Right renal cortex interstitium (tissue), 3 donors: ENCODE measurements at places on chromosomes 1 and 21.

DNA sequence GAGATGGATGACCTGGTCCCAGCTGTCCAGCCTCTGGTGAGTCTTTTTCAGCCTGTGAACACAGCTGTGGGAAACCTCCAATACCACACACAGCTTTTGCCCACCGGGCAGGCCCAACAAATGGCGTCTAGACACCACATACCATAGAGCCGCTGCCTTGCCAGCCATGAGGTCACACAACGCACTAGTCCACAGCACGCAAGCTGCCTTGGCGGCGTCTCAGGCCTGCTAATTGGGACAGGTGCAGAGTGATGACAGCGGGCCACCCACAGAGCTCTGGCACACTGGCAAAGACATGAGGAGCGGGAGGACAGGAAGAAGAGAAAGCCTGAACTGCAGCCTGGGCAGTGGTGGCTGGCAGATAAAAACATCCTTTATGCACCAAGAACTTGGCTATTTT lies 125.5 kb downstream of the ADAMTS1 start:
- no peak for DNase-seq

DNA sequence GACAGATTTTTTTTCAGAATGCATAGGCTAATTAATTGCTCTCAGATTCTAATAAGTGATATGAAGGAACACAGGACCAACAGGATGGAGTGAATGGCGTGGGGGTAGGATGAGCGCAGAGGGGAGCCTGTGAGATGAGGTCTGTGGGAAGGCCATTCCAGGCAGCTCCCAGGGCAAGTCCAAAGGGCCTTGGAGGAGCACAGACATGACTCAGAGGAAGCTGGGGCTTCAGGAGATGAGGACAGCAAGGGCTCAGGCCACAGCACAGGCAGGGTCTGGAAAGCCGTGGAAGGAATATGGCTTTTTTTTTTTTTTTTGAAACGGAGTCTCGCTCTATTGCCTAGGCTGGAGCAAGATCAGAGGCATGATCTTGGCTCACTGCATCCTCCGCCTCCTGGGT lies 35.1 kb downstream of the FMN2 start:
- no peak for DNase-seq

- DNase-seq: no peak
Observed at GRCh38 chr1:181676269-181676668, 193.0 kb downstream of the CACNA1E start.

DNA sequence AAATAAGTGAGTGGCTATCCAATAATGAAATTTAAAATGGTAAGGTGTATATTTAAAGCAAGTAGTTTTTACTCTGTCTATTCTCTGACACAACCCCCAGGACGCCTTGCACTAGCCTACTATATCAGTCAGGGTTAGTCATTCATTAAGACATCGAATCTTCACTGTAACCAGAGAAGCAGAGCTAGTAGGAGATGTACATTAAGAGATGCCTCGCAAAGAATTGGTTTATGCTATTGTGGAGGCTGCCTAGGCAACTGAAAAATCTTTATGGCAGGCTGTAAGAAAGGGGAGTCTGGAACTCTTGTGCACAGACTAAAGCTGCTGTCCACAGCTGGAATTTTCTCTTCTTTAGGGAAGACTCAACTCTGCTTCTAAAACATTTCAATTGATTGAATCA lies 28.8 kb downstream of the NTNG1 start:
- DNase-seq: no peak

DNA sequence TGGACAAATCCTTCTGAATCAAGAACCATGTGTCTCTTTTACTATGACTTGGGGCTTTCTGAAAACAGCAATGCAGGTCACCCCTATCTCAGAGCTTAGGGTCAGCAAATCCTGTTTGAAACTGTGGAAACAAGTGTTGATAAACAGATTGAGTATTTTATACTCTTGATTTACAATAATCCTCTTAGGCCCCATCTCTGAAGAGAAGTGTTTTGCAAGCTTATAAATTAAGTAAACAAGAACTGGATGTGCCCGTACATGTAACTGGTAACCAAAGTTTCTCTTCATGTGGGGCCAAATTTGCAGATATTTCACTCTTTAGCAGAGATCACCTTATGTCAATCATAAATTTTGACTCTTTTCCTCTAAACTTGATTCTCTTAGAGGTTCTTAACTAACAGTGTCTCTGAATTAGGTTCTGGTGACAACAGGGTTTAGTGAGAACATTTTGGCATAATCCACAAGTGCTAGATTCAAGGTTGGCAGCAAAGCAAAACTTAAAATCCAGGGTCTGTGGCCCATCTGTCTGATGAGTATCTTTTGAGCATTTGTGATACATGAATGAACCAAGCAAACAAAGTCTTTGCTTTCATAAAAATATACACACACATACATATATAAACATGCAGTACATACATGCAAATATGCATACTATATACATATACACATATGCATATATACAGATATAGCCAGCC lies 183.0 kb upstream of the HOOK1 start:
- no peak for DNase-seq

DNA sequence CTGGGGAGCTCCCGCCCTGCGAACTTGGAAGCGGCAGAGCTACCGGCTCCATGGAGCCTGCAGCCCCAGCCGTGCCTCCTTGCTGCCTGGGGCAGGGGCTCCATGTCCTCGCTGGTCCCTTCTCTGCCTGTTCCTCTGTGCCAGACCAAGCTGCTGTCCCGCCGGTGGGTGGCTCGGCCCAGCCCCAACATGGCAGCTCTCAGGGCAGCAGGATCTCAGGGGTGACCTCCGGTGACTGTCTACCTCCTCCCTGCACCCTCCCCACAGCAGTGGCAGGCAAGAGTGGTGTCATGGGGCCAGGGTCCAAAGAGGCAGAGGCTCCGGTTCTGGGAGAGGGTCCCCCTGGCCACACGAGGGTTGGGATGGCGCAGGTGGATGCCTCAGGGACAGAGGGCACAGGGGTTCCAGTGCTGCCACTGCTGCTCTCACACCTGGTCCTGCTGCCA lies 45.8 kb downstream of the ATP6V1G3 start:
- DNase-seq: no peak

DNA sequence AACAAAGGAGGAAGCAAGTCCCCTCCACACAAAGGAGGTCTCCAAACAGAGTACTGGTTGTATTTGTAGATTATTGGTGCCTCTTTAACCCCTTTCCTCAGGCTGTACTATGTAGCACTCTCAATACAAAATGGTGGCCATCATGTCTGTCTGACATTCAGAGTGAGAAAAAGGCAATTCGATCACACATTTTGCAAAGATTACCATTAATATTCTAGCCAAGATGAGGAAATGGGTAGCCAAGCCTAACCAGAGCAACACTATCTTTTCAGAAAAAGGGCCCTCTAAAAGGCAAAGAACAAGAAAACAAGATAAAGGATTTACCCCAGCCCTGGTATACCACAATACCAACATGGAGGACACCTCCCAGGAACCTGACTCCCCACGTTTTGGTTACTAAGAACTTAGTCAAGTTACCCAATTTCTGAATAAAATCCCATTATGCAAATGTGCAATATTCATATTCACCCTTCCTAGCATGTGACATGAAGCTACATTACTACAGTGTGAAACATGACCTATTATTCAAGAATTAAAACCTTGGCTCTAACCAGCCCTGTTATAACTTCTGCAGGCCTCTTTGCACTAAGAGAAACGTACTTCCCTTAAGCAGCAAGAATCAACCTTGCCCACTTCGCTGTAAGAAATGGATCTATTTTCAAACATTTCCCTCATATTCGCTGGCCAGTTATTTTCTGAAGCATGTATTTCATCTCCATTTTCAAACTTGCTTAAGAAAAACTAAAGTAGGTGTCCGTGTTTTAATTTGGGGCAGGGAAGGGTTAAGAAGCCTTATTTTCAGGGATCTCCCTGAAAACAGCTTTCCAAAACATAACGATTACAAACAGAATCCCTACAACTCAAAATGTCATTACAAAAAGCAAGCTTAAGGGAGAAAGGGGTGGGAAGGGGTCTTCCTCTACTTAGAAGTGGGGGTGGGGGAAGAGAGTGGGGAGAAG lies 2.1 kb downstream of the KDM5B start:
- no peak for DNase-seq

- no peak for DNase-seq
Observed at GRCh38 chr1:179026813-179027669, 1.3 kb downstream of the FAM20B start.

DNA sequence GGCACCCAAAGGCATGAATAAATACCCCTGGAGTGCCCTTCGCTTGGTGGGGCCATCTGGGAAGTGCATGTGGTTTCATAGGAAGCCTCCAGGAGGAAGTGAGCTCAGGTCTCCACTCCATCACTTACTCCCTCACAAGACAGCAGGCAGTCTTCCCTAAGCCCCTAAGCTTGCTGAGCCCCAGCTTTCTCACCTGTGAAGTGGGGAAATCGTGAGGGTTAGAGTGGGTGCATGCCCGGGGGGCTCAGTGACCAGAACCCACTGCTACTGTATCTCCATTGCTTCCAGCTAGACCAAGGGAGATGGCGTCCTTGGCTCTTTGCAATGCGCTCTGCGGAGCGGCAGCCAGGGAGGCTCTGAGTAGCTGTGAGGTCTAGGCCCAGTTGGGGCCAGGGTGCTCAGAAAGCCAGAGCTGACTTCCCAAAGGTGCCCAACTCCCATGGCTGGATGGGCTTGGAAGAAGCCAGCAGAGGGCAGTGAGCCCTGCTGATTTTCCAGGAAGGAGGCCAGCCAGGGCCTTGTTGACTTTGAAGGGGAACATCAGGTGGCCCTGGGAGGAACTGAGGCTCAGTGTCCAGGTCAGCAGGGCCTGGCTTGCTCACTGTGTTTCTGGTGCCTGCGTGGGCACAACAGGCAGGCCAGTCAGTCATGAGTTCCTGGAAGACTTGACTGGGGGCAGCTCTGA lies 27.3 kb downstream of the CDCP2 start:
- no peak for DNase-seq

DNA sequence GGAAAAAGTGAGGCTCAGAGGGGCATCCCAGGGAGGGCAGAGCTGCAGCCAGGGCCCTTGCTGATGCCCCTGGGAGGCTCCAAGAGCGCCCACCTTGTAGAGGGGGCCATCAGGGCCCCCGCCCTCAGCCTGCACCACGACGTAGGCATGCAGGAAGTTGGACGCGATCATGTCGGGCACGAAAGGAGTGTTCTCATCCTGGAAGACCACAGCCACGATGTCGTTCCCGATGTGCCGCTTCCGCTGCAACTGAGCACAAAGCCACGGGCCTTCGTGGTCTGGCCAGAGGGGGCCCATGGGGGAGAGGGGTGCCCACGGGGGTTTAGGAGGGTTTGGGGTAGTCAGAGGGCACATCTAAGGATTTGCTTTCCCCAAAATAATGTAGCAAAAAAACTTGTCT lies 59.1 kb downstream of the RAP1GAP start:
- no peak for DNase-seq
